ENCODE measurements at places on chromosomes 3 and 15.

- no peak for DNase-seq
These were observed 13.2 kb upstream of the CNTN6 start for GRCh38 chr3:1079662-1080061.

GRCh38 chr15:51004103-51004551 is 90.6 kb downstream of the TNFAIP8L3 start:
- DNase-seq = no peak

- no peak for DNase-seq
These were observed 242.5 kb upstream of the TMCO5A start for GRCh38 chr15:37691911-37692310.

DNA sequence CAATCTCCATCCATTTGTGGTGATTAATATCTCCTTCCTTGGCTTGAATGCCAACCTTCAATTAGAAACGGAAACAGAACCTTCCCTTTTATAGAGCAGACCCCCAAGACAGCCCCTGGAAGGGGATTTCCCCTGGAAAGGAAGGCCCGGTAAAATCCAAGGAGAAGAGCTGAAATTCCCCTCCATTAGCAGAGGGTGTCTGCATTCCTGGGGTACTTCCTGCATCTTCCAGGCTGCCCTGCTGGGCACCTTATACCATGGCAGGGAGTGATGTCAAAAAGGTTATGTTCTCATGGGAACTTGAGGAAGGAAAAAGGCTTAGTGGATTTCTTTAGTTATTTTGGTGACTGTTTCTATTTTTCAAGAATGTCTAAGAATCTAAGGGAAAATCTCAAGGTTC is 116.7 kb upstream of the NEO1 start:
- no peak for DNase-seq

GRCh38 chr15:85112997-85113396 is 131.3 kb downstream of the PDE8A start:
- no peak for DNase-seq

DNA sequence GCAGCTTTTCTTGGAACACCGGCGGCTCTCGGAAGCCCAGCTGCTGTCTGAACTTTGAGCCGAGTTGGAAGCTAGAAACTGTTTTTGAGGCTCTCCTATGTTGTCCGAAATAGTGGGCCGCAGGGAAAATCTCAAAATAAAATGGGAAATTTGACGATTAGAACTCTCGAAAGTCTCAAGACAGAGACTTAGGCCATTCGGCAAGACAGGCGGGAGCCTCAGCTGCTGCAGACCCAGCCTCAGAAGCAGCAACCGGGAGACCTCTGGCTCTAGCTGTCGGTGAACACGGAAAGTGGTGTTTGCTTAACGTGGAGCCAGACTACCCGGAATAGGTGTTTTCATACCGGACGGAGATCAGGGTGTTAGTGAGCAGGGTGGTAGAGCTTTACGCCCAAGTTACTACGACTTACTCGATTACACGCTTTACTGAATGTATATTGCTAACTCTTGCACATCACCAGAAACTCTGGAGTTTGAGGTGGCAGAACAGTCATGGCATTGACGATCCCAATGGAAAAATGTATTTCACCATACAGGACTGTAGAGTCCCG is 357 bp upstream of the MAN2C1 start:
- no peak for DNase-seq

GRCh38 chr3:38022896-38023709 is 6.3 kb downstream of the PLCD1 start:
- no peak for DNase-seq

DNA sequence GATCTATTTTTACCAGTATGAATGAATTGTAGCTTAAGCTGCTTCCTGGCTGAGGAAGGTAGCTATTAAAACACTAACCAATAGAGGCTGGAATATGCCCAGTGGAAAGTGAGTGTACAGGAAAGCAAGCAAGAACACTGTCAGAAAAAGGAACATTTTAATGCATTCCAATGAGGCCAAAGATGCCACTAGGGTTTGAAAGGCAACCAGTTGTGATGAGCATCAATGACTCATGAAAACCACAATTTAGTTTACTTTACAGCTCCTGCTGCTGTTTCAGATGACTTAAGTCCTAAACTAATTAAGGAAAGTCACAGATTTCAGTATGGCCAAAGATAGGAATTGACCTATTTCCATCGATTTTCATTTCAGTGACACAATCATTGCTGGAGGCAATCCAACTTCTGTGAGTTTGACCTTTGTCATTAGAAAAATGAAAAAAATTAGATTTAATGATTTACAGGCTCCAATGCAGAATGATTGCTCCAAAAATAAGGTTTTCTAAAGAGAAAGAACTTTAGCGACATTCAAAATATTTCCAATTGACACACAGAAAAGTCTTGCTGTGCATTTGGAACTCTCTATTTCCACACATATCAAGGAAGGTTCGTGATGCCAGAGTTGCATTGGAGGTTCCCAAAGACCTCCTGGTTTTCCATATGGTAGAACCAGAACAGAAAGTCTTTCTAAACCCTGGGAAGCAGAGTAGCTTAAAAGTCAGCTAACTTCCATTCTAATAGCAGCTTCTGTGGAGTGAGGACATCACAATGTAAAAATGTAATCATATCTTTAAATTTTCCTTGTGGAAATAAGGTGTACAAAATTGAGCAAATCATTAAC is 103.0 kb downstream of the SUCNR1 start:
- peak; percentile 94 for DNase-seq

DNA sequence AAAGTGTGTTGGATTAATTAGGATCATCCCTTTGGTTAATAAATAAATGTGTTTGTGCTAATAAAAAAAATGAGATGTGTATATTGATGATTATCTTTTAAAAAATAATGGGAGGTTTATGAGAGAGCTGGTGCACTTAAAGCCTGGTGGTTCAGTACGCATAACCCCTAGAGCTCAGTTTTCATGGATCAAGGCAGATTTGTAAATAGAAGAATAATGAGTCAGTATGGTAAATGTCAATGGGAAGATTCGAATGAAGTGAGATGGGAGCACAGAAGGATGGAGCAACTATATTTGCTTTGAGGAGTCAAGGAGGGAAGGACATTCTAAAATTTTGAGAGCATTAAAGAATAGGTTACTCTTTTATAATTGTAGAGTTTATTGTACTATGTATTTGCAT is 35.4 kb downstream of the AKAP13 start:
- DNase-seq = no peak

- peak; percentile 90 for DNase-seq
These were observed 1.4 kb upstream of the WNT5A start for GRCh38 chr3:55488398-55489055.

- DNase-seq = no peak
These were observed 149.6 kb downstream of the CHDH start for GRCh38 chr3:53696401-53697172.

GRCh38 chr3:67459796-67460195 is 194.6 kb downstream of the SUCLG2 start:
- no peak for DNase-seq

DNA sequence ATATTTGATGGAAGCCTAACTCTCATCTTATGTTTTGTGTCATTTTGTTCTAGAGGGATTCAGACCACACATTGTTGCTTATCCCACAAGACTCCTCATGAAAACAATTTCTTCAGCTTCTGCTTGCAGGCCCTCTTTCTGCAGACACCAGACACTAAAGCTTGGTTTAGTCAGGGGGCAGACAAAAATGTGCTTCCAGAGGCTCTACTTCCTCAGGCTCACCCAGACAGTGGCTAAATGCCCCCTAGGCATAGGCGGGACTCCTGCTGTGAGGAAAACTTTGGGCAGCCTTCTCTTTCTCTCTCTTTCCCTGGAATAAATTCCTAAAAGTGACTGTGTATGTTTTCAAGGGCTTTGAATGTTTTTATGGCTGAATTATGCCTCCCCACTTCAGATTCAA is 435.4 kb upstream of the ATP11B start:
- no peak for DNase-seq

GRCh38 chr15:58314593-58315216 is 117.1 kb upstream of the LIPC start:
- no peak for DNase-seq

DNA sequence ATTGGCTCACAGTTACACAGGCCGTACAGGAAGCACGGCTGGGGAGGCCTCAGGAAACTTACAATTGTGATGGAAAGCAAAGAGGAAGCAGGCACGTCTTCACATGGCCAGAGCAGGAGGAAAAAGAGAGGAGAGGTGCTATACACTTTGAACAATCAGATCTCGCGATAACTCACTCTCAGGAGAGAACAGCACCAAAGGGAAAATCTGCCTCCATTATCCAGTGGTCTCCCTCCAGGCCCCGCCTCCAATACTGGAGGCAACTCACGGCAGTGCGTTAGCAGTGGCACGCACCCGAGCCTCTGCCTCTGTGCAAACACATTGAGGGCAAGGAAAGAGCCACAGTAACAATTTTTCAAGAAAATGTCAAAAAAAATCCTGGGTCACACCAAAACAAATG is 11.0 kb downstream of the OSTN start:
- no peak for DNase-seq

DNA sequence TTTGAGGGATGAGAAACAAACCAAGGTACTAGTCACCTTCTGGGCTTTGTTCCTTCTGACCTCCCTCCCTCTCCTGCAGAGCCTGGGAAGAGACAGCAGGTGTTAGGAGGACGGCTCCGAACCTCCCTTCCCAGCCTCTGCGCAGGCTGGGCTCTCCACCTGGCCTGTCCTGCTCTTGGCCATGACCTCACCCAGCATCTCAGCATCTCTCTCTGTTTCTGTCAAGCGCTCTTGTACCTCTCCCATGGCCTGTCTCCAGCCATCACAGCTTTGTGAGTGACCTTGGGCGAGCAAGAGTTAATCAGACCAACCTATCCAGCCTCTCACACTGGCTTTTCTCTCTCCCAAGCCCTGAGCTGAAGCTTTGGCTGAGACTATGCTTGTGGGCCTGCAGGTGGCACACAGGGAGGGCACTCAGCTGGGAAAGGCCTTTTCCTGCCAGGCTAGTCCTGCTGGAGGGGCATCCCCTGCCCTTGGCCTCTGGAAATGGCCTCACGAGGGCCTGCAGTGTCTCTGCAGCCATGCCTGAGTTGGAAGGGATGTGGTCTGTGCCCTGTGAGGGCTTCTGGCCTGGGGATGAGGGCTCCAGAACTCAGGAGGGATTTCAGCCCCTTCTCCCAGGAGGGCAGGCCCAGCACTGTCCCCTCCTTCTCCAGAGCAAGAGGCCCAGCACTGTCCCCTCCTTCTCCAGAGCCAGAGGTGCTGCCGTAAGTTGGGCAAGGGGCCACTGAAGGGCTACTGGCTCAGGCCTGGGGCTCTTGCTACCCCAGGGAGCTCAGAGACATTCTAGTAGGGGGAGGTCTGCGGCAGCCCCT is 2.1 kb downstream of the CHST13 start:
- no peak for DNase-seq

DNA sequence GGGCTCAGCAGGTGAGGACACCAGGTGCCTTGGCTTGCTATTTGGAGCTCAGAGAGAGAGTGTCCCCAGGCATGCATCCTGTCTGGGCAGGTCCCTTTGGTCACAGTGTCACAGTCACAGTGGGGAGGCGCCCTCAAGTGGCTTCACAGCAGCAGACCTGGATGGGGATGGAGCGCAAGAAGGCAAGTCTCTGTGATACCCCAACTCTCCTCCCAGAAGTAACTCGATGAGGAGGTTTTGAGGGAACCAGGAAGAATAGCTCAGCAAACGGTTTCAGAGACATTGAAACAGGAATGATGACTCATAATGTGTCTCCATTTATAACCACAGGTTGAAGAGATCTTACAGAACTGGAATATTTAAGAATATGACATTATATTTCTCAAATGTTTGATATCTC is 66.5 kb upstream of the SH3GL3 start:
- DNase-seq = peak; percentile 10

GRCh38 chr3:514192-514591 is 317.6 kb downstream of the CHL1 start:
- DNase-seq = peak; percentile 48
